Liver (tissue), 10 donors: ENCODE measurements at places on chromosomes 16 and 17.
A peak's percentile ranks its signal among the peaks of the same experiment; 100 is the strongest.

DNA sequence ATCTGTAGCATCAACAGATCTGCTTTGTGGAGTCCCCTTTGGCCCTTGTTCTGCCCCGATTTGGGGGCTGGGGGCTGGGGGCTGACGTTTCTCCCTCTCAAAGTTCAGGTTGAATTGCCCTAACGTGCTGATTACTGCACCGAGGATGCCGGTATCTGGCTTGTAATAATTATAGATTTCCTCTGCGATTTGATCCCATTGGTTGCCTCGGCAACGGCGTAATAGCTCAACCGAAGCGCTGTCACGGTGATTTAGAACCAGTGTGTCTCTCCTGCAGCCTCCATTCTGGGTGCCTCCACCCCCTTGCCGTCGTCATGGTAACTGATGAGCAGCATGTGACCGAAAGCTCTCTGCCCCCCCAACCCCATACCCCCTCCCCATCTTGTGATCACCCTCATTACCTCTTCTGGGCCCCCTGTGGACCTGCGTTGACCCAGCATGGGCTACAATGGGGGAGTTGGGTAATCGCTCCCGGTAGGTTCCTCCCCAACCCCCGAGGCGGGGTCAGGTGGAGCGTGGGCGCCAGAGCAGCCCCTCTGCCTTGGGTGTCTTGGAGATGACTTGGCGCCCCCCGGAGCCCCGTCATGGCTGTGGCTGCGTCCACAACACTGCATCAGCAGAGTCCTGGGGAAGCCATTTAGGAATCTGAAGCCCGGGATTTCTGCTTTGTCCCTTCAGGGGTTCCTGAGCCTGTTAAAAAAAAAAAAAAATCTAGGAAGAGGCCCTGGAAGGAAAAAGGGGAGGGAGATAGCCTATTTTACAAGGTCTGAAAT lies 38.4 kb downstream of the ABAT start:
- DNase-seq: no peak

- DNase-seq: peak; percentile 41
Observed at GRCh38 chr17:60392845-60393702, 1.1 kb upstream of the USP32 start.

DNA sequence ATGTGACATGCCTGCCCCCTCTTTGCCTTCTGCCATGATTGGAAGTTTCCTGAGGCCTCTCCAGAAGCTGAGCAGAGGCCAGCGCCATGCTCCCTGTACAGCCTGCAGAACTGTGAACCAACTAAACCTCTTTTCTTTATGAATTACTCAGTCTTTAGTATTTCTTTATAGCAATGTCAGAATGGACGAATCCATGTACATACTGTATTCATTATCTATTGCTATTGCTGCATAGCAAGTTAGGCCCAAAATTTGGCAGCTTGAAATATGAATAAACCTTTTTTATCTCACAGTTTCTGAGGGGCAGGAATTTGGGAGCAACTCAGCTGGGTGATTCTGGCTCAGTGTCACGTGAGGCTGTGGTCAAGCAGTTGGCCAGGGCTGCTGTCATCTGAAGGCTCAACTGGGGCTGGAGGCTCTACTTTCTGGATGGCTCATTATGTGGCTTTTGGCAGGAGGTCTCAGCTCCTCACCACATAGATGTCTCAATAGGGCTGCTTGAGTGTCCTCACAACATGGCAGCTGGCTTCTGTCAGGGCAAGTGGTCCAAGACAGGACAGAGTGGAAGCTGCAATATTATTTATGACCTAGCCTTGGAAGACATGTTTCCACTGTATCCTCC lies 40.0 kb downstream of the SOCS1 start:
- no peak for DNase-seq

DNA sequence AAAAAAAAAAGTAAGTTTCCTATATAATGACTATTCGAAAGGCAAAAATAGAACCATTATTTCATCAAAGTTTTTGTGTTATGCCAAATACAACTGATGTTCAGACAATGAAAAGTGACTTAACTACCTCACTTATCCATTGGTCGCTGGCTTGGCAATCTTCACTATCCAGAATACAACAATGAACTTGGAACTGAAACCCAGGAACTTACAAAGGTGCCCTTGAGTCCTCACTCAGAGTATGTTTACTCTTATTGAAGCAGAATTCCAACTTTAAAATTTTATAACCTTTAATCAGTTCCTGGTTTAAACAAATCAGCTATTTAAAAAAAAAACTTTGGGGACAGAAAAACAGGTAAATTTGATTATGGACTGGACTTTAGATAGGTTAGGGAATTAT lies 34.1 kb downstream of the HELZ start:
- DNase-seq: no peak

DNA sequence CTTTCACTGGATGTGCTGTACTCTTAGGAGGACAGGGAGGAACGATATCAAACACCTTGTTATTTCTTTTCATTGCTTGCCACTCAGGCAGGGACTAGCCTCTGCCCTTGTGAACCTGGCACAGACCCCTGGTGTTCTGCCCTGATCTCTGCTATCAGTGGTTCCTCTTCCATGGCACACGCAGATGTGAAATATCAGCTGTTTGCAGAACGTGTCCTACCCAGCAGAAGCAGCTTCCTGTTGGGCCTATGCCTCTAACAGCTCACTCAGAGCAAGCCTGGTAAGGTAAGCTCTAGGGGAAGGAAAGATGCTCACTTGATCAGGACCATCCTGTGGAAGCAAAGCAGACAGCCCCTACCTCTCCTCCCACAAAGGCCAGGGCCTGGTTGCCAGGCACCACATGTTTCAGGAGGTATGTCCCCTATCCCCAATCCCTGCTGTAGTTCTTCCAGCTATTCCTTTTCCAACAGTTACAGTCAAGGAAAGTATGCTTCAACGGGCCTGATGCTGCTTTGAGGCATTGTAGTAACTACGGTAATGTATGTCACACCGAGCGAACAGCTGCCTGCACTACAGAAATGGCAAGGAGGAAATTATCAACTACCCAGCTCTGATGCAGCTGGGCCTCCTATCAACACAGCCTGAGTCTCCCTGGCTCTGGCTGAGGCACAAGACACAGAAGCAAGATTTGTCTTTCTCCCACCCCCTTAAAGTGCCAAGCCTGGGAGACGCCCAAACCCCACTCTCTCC lies 41.3 kb upstream of the GFOD2 start:
- no peak for DNase-seq

DNA sequence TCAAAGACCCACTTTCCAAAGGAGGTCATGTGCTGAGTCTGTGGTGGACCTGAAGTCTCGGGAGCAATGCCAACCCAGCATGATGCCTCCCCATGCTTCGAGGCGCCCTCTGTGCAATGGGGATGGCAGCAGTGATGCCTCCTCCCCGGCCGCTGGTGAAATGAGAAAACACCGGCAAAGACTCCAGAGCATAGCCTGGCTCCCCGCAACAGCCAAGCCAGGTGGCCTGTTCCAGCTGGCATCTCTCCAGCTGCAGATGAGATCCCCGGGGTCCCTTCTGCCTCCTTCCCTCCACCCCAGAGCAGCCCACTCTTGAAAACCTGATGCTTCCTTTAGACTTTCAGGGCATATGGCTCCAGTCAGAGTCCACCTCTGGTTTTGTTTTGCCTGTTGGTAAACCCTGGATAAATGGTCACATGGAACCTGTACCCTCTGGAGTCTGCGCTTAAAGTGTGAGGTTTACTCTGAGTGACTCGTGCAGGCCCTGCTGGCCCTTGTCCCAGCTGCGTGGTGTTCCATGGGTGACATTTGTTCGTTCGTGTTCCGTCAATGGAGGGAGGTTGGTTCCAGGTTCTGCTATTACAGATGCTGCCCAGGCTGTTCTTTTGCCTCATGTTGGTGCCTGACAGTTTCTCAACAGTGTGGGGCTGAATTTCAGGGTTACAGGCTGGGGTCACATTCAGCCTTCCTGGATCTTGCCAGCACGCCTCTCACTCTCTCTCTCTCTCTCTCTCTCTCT lies 181.8 kb upstream of the CIBAR2 start:
- no peak for DNase-seq
